ENCODE measurements at places on chromosomes 1 and 21.

DNA sequence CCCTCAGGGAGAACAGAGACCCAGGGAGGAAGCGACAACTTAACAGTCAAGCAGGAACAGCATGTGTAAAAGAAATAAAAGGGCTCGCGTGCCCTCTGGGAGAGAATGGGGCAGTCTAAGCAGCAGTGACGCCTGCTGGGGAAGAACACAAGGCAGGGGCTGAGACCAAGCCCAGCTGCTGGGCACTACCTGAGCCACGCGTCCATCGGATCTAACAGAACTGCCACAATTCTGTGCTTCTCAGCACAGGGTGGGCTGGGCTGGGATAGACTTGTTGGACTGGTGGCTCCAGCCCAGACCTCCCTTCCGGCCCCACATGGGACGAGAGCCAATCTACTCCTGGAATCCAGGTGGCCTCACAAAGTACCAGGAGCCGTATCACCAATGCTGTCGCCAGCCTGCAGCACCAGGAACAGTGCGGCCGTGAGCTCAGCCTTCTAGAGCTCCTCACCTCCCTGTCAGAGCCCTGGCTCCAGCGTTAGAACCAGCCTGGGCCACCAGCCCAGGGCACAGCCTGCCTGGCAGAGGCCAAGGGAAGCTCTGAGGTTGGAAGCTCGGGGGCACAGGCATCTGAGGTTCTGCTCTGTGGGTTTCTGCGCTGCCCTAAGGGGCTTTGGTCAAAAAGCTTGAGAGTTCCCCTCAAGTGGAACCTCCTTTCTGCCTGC lies 7.4 kb downstream of the LRRC47 start:
- DNase-seq = no peak

DNA sequence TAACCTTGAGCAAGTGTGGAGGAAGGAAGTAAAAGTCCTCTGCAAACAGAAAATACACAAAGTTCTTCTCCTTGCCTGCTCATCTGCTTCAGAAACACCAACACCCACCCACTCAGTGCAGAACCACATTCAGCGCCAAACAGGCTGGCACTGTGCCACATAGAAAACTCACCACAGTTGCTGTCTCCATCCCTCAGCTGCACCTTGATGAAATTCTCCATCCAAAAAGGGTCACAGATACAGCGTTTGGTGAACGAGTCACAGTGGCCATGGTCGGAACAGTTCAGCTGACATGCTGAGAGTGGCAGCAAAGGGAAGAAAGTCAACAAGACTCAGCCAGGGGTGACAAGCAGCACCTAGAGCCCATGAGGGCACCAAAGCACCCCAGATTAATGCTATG lies 114.5 kb downstream of the KIAA0319L start:
- DNase-seq = no peak

DNA sequence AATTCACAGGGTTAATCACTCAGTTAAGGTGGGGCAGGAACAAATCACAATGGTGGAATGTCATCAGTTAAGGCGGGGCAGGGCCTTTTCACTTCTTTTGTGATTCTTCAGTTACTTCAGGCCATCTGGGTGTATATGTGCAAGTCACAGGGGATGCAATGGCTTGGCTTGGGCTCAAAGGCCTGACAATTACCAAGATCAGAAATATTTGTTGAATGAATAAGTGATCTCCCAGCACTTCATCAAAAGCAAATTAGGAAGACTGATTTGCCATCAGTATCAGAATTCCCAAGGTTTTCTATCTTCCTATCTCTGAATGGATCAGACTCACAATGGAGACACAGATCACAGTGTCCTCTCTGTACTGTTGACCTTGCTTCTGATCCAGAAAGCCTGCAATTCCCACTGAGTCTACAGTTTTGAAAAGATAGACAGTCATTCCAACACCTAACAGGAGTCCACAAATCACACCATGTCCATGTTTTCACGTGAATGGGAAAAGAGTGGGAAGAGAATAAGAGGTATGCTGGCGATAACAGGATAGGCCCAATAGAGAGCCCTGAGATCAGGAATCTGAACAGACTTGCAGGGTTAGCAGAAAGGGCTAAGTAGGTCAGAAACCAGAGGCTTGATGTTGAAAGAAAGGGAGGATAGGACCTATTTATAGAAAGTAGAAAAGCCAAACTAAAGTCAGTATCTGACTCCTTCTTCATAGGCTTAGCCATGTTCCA lies 75.3 kb downstream of the KCNK1 start:
- no peak for DNase-seq

- peak; percentile 66 for DNase-seq
Measured at GRCh38 chr1:27365372-27366112, 1.2 kb downstream of the MAP3K6 start.

GRCh38 chr1:115400891-115401290 lies 62.8 kb upstream of the NGF start:
- no peak for DNase-seq

GRCh38 chr1:10415211-10415930 lies 14.9 kb upstream of the CENPS start:
- DNase-seq = peak; percentile 37
